ENCODE measurements at places on chromosomes 12 and 14.

GRCh38 chr12:57389033-57389432, 41.8 kb downstream of the R3HDM2 start:
- peak; percentile 48 for DNase-seq

DNA sequence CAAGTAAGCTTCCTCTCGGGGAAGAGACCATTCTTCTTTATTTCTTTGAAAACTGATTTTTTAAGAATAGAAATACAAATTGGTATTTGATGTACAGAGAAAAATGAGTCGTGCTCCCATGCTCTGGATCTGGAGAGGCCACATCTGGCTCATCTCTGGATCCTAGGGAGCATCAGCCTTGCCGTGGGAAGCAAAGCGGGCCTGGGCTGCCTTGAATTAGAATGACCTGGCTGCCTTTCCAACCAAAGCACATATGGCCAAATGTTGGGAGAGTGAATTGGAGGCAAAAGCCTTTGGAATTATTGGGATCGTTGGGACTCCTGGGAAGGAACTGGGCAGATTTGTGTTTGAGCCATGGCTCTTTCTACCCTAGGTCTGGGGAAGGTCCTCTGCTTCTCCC, 80.0 kb downstream of the SLC25A47 start:
- DNase-seq = no peak

- peak; percentile 44 for DNase-seq
These were observed 33.7 kb upstream of the GLIPR1 start for GRCh38 chr12:75446857-75447256.

DNA sequence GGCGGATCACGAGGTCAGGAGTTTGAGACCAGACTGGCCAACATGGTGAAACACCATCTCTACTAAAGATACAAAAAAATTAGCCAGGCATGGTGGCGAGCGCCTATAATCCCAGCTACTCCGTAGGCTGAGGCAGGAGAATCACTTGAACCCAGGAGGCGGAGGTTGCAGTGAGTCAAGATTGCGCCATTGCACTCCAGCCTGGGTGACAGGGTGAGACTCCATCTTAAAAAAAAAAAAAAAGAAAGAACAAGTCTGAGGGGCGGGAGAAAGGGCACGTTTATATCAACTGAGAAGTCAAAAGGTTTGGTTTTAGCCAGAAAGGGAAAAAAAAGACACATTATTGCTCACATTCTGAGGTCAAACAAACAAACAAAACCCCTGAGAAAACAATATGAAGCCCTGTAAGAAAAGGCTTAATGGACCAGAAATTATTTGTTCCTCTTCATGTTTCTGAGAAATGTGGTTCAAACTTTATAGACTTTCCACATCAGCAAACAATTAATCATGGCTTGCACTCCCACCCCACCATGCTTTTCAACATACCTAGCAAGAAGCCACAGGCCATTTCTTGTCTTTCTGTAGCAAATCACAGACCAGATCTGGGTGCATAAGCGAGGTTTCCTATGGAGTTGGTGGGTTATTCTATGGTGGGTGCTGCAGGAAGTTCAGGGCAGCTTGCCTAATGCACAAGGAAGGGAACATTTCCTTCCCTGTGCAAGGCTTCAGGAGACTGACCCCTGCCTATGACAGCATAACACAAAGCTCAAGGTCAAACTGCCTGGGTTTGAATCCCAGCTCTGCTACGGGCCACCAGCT, 80.1 kb downstream of the SSPN start:
- peak; percentile 34 for DNase-seq

- no peak for DNase-seq
These were observed 65.6 kb downstream of the NTF3 start for GRCh38 chr12:5497329-5498053.

GRCh38 chr12:93315907-93316622, 61.7 kb upstream of the NUDT4 start:
- DNase-seq = no peak

DNA sequence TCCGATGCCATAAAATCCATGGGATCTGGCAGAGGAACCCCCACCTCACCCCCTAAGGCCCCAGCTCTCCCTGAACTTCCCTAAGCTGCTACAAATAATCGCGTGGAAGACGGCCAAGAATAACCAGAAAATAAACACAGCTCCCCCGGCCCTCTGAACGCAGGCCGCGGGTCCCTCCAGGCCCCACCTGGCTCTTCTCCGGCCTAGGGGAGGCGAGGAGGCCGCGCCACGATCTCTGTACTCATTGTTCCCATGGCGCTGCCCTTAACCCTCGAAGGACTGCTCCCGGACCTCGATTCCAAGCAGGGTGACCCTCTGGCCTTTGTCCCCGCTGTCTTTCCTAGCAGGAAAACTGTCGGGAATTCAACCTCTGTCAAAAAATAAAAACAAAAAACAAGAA, 33.9 kb upstream of the TBX5 start:
- DNase-seq = no peak

- no peak for DNase-seq
These were observed 9.9 kb upstream of the FICD start for GRCh38 chr12:108505129-108505528.

- DNase-seq = no peak
These were observed 95.5 kb upstream of the FZD10 start for GRCh38 chr12:130066742-130067141.

DNA sequence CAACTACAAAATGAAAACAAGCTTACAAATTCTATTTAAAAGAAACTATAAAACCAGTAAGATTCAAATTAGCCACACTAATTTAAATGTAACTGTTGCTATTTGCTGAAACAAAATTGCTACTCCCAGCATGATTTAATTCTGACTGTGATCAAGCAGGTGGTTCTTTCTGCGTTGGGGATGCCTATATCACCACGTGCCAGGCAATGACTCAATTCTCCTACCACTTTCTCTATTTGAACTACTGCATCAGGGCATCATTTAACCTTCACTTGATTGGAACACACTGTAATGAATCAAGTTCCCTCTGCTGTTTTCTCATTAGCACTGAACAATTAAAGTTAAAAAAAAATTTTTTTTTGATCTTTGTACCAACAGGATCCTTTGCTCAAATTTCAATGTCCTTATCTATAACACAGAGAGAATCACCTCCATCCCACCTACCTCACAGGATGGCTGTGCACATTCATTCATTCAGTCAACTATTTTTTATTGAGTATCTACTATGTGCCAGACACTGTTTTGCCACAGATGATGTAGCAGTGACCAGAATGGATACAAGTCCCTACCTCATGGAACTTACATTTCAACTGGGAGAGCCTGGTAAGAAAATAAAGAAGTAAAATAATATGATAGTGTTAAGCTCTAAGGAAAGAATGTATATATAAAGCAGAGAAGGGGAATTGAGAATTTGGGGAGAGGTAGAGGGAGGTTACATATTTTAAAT, 8.0 kb upstream of the ACTN1 start:
- DNase-seq = no peak

DNA sequence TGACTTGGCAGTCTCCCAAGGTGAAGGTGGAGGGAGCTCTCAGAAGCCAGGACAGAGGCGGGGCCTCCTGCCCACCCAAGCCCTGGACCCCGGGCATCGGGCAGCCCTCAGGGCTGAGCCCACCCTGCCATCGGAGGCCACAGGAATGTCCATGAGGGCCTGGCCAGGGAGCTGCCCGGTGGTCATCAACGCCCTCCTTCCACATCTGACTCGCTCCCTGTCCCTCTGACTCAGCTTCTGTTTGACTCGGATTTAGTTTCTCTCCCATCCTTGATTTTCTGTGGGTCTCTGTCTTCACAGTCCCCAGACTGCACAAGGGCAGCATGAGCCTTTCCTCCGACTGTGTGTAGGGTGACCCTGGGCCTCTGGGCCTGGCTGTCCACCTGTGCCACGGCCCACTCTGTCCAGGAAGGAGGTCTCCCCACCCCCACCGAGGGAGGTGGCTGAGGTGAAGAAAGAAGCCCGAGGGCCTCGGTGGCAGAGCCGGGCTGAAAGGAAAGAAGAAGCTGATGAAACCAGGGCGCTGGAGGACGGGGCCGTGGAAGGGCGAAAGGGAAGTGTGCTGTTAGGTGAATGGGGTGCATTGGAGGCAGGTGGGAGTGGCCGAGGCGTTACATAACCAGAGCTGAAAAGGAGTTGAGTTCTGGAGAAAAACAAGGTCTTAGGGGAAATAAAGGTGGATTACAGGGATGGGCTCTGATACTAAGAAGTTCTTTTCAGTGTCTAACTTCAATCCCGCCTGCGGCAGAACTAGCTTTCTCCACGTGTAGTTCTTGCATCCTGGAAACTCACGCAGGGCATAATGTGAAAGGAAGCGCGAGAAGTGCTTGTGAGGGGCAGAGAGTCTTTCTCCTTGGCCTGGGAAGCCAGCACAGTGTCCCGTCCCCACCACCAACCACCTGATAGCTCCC, 16.7 kb upstream of the TMEM106C start:
- no peak for DNase-seq

DNA sequence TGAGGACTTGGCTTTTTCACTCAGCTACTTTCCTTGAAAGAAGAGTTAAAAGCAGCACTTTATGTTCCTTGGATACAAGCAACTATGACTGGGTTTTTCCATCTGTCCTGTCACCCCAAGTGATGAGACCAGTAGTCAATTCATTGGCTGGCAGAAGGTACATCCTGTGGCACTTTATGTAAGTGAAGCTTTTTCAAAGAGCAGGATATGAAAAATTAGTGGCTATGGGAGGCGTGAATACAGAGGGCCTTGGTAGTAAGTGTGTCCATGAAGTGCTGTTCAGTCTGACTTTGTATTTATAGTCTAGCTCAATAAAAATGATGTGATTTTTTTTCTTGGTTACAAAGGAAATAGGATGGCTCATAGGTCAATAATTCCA, 68.8 kb downstream of the DRAM1 start:
- DNase-seq = no peak

DNA sequence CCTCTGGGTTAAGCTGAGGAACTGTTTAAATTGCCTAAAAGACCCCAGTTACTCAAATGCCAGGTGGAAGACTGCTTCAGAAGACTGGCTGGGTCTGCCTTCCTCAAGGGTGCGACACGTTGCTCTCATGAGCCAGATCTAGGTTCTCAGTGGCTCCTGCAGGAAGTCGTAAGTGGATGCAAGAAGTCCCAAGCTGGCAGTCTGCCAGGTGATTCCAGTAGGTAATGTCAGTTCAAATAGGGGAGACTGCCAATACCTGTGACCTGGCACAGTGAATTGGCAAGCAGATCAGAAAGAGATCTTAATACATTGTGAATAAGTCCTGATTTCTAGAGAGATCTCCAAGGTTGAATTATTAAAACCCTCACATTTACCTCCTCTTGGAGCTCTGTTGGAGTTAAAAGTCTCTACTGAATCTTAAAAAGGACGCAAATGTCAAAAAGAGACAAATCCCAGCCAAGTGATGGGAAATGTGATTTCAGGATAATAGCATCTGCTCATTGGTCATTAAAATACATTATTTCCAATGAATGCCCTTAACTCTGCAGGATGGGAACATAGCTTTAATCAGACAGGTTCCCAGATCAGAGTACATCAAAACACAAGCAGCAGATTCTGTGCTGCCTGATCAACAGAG, 98.8 kb upstream of the FRMD6 start:
- DNase-seq = no peak

- no peak for DNase-seq
These were observed 57.1 kb downstream of the ATP2A2 start for GRCh38 chr12:110337912-110338710.

DNA sequence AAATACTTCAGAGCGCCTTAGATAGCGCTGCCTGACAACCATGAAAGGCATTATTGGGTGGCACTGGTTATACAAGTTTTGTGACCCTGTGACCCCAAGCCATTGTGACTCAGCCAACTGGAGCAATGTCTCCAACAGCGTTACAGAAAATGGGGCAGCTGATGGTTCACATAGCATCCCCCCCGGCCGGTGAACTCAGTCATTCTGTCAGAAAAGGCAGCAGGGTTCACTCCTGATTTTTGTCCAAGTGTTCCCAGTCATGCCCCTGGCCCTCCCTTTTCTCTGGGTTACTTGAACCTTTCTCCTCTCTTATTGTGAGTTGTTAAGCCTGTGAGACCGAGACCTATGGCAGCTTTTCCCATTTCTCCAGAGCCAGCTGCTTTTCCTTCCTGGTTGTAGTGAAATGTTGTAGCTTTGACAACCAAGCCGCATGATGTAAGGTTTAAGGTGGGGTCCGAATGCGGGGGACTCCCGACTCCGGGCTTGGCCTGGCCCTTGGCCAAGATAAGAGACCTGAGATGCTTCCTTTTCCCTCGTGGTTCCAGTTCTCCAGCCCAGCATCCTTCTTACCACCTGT, 22.0 kb downstream of the CD9 start:
- DNase-seq = no peak

DNA sequence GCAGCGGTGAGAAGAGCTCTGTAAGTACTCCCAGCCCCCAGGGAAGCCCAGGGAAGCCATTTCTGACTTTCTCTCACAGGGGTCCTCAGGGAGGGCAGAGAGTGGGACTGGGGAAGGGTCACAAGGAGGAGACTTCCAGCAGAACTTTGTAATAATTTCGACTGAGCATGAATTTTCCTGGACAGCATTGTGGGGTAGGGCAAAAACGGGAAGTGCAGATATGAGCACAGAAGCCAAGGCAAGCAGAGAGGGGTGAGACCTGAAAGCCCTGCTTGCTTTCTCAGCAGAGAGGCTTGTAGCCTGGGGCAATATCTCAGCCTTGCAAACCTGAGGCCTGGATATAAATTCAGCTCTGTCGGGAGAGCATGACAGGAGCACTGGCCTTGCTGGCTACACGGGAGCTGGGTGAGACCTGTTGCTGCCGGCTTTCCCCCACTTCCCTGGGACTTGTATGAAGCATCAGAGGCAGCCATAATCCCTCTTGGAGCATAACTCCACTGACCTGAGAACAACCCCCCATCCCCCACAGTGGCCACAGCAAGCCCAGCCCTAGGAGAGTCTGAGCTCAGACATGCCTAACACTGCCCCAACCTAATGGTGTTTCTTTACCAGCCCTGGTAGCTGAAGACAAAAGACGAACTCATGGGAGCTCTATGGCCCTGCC, 9.8 kb upstream of the IQSEC3 start:
- no peak for DNase-seq

- no peak for DNase-seq
These were observed 40.0 kb downstream of the FBRSL1 start for GRCh38 chr12:132529906-132530305.

GRCh38 chr14:43539210-43539609, 967.9 kb downstream of the FSCB start:
- no peak for DNase-seq

- no peak for DNase-seq
These were observed 54.3 kb upstream of the OVCH1 start for GRCh38 chr12:29551812-29552211.

GRCh38 chr12:109539508-109539907, 33.8 kb downstream of the MMAB start:
- DNase-seq = no peak

- DNase-seq = no peak
These were observed 128.6 kb downstream of the MED13L start for GRCh38 chr12:116148844-116149243.

GRCh38 chr12:54261815-54262402, 18.0 kb downstream of the CBX5 start:
- no peak for DNase-seq

GRCh38 chr14:71686677-71687076, 245.6 kb upstream of the RGS6 start:
- no peak for DNase-seq

GRCh38 chr12:14135996-14136395, 154.6 kb upstream of the GRIN2B start:
- DNase-seq = no peak

DNA sequence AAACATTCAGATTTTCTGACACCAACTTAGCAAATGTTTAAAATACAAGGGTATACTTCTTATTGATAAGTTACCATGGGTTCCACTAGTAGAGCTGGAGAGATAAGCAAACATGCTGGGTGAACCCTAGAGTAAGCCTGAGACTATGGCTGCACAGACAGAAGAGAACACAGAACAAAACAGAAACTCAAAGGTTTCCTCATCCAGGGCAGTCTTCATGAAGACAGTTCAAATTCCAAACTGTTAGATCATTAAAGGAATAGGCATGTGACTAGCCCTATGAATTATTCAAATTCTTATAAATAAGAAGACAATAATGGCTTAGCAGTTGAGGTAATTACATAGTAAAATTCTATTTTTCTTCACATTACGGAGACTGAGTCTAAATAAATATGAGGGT, 28.1 kb downstream of the BTBD7 start:
- no peak for DNase-seq
